Activated CD8-positive, alpha-beta memory T cell treated with anti-CD3 and anti-CD28 coated beads, Interleukin-2, amount 10 ng/mL, durations not matched to agents 7 days and 5 days (primary cell): ENCODE measurements at places on chromosomes 7 and 10. TPM values are rescaled to one million over a fixed set of nuclear protein-coding genes. Genes with fewer than 3 reads are reported as not detected.
A peak's percentile ranks its signal among the peaks of the same experiment; 100 is the strongest.

DNA sequence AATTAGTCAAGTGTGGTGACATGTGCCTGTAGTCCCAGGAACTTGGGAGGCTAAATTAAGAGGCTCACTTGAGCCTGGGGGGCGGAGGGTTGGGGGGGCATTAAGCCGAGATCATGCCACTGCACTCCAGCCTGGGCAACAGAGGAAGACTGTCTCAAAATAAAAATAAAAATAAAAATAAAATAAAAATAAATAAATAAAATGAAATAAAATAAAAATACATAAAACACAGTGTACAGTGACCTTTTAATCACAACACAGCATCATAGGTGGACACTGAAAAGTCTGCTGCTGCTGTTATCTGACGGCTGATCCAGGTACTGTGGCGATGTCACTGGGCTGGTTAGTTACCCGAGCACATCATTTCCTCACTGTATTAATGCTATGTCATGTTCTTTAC is 27.1 kb downstream of the LARP4B start:
- DNase-seq = no peak

GRCh38 chr7:36312915-36313334 is 76.7 kb upstream of the ANLN start:
- DNase-seq = no peak

DNA sequence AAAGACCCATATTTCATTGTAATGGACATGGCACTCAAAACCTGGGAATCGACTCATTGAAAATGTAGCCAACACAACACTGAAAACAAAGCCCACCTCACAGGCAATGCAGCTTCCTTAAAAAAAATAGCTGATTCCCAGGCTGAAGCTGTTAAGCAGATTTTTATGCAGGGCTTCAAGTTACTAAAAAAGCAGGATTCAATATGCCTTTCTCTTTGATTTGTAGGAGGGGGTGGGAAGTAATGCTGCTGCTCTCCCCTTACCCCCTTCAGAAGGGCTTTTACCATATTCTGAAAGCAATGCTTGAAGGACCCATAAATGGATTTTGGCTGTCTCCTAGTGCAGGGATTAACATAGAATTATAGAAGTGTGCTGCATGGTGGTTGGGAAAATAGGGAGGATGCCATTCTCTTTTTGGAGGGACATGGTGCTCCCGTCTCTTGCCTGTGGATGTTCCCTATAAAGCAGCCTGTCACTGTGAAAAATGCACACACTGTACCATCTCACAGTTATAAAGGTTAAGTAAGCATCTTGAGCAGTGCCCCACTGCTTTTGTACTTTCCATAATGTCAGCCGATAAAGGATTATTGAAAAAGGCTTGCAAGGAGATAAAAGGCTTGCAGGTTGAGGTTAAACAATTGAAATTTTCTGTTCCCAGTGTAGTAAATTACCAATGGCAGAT is 262.8 kb downstream of the AUTS2 start:
- no peak for DNase-seq

- no peak for DNase-seq
Measured at GRCh38 chr7:147980826-147981813, 609.4 kb upstream of the C7orf33 start.

GRCh38 chr7:50462361-50462760 is 12.2 kb upstream of the FIGNL1 start:
- no peak for DNase-seq

- no peak for DNase-seq
Measured at GRCh38 chr10:58544135-58544534, 31.5 kb downstream of the BICC1 start.

- DNase-seq = no peak
Measured at GRCh38 chr7:157604661-157605381, 268.0 kb downstream of the DNAJB6 start.

DNA sequence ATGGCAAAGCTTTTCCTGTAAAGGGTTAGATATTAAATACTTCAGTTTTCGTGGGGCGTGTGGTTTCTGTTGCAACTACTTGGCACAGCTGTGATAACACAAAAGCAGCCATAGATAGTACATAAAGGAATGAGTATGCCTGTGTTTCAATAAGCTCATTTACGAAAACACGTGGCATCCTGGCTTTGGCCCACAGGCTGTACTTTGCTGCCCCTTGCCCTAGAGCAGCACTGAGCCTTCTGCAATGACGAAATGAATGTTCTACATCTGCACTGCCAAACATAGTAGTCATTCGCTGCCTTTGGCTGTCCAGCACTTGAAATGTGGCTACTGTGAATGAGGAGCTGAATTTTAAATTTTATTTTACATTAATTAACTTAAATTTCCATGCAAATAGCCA is 376.2 kb upstream of the TPK1 start:
- DNase-seq = no peak

DNA sequence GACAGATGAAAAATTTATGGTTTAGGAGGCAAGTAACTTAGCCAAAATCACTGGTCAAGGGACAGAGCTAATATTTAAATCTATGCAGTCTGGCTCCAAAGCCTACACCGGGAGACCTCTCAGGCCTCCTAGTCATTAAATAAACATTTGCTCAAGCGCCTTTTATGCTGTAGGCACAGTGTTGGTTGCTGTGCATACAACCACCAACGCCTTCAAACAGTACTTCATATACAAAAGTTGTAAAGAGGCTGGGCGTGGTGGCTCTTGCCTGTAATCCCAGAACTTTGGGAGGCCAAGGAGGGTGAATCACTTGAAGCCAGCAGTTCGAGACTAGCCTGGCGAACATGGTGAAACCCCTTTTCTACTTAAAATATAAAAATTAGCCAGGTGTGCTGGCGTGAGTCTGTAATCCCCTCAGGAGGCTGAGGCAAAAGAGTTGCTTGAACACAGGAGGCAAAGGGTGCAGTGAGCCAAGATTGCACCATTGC is 159.8 kb downstream of the MAGI2 start:
- no peak for DNase-seq

GRCh38 chr7:92433019-92433418 is 14.3 kb upstream of the GATAD1 start:
- DNase-seq = no peak

GRCh38 chr7:87510411-87510875 is 35.0 kb upstream of the ABCB4 start:
- no peak for DNase-seq

DNA sequence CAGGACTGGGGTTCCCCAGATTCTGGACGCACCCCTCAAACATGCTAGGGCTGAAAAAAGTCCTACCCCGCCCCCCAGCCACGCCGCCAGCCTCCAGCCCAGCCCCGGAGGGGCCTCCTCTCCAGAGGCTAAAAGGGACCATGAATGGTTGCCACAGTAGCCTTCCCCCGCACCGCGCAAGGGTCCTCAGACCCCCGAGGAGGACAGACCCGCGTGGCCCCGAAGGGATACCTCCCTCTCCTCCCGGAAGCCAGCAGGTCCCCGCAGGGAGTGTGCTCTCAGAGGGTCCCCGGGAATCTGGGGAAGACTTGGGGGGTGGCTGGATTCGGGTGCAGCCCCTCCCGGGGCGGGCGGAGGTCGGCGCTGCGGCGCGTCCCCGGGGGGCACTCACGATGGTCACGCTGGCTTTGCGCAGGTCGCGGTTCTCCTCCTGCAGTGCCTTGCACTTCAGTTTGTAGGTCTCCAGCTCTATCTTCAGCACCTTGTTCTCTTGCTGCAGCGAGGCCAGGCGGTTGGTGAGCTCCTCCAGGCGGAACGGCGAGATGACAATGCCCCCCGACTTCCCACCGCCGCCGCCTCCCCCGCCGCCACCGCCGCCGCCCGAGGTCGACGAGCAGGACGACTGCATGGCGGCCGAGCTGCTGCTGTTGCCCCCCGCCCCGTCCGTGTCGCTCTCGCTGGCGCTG is 482 bp downstream of the CCDC6 start:
- DNase-seq = peak; percentile 47

DNA sequence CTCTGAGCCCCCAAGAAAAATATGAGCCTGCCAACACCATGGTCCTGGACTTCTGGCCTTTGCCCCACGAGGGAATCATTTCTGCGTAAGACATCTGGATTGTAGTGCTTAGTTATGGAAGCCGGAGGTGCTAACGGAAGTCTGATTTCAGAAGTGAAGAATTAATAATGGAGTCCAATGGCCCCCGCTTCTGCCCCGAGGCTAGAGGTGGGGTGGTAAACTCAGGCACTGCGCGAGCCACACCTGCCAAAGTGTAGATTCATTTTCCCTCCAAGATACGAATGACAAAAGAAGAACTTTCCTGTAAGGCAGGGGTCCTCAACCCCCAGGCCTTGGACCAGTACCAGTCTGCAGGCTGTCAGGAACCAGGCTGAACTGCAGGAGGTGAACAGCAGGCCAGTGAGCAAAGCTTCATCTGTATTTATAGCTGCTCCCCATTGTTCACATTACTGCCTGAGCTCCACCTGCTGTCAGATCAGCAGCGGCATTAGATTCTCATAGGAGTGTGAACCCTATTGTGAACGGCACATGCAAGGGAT is 22.3 kb downstream of the CNPY1 start:
- no peak for DNase-seq

GRCh38 chr10:61655335-61655851 is 7.3 kb upstream of the CABCOCO1 start:
- no peak for DNase-seq

- no peak for DNase-seq
Measured at GRCh38 chr10:132021046-132021445, 39.3 kb upstream of the BNIP3 start.

DNA sequence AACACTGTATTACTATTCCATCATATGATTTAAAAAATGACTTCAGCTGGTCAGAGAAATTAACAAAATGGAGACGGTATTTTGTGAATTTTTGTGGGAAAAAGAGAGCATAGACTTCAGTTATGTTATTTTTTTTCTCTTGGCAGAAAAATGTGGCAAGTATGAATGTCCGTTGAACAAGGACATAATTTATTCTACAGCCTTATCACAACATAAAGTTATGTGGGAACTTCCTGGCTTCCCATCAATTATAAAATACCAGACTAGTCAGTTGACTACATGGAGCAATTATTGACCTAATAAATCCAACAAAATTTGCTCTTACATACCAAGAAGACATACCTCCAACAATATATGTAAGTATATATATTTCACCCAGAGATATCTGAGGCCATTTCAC is 88.6 kb upstream of the PPP1R3A start:
- no peak for DNase-seq

DNA sequence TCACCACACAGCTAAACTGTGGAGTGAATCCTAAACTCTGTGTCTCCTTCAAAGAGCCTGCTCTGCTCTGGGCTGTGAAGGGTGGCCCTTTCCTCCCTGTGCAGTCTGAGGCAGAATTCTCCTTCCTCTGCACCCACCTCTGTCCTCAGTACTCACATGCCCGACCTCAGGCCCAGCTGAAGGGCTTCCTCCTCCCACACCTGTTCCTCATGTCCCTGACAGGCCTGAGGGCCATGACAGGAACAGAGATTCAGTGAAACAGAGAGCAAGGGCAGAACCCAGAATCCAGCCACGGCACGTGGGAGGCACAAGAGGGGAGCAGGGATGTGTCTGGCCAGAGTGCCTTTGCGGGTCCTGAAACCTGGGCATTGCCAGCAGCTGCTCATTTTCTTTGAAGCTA is 13.9 kb downstream of the CREB3L2 start:
- DNase-seq = no peak

- no peak for DNase-seq
Measured at GRCh38 chr7:83321011-83321410, 158.3 kb upstream of the PCLO start.

- DNase-seq = no peak
Measured at GRCh38 chr7:95951531-95951930, 179.2 kb downstream of the DYNC1I1 start.

DNA sequence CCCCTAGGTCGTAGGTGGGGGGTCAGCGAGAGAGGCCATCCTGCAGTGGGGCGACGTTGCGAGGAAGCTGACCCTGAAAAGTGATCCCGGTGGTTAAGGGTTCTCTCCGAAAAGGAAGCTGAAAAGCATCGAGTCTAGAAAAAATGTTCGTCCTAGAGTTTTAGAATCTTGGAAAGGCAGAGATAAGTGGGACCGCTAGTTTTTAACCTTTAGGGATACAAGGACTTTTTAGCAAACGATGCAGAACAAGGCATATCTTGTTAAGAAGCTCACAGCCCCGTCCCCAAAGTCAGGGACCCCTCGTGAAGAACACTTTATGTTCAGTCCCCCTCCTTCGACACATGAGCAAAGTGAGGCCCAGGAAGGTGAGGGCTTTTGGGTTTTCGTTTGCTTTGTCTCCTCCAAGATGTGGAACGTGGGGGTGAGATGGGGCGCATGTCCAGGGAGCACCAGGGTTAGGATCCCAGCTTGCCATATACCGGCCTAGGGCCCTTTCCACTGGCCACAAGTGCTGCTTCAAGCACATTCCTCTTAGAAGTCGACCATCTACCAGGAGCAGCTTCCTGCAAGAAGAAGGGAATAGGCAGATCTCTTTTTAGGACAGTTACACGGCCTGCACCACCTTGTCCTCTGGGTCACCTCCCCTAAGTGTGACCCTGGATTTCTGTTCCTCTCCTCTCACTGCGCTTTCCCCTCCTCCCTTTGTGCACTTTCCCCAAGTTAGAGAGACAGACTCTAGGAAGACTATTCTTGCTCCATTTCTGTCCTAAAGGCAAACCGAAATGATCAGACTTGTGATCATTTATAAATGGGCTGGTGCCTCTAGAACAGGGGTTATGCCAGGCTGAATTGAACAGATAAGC is 969 bp downstream of the SLC35G1 start:
- no peak for DNase-seq

GRCh38 chr10:120385992-120386391 is 71.0 kb upstream of the PLPP4 start:
- no peak for DNase-seq

The PIK3AP1 gene
- 8.7 TPM for total RNA-seq

The HK1 gene
- 121 TPM for total RNA-seq

The PCBD1 gene
- 37.1 TPM for total RNA-seq

The TFEC gene
- total RNA-seq = 1.0 TPM

The GRM3 gene
- not detected for total RNA-seq

The SYT15 gene
- 0.33 TPM for total RNA-seq

The TDRD1 gene
- 0.05 TPM for total RNA-seq
